ENCODE measurements at places on chromosomes 4 and X.

GRCh38 chr4:152843481-152844090 is 63.8 kb downstream of the ARFIP1 start:
- DNase-seq: no peak

GRCh38 chr4:157787618-157788017 is 385.2 kb downstream of the GASK1B start:
- no peak for DNase-seq

GRCh38 chrX:13892856-13893255 is 76.0 kb upstream of the GPM6B start:
- DNase-seq: no peak

- no peak for DNase-seq
These were observed 189.9 kb upstream of the ANXA3 start for GRCh38 chr4:78361621-78362120.

DNA sequence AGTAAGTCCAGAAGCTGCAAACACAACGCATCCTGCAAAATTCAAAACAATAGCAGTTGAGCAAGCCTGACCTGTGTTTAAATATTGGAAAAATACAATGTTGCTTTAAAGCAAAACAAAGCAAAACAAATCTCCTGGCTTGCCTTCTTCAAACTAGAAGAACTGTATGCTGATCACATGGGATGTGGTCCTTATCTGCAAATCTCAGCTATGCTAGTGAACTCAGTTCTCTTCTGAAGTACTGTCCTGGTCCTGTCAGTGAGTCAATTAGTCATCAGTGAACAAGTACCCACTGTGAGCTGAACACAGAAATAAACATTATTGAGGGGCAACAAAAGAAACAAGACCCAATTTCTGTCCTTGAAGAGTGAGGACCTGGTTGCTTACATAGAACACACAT is 522.5 kb downstream of the SMARCA1 start:
- no peak for DNase-seq

- DNase-seq: no peak
These were observed 14.9 kb upstream of the PDZD4 start for GRCh38 chrX:153845195-153845594.

- DNase-seq: no peak
These were observed 133.8 kb upstream of the UBQLN2 start for GRCh38 chrX:56429581-56429980.

DNA sequence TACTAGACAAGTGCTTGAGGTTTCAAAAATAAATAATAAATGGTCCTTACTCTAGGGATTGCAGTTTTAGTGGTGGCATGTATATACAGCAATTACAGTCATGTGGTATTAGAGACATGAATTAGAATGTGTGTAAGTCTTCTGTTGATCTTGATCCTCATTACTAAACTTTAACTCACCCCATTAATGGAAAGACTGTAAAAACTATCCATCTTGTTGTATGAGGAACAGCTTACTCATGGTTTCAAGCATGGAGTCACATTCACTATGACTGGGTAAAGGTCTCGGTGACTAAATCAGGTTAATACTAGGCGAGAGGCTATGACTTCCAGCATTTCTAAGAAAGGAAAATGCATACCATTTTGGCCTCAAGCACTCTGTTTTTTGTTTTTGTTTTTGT is 107.0 kb upstream of the HPGD start:
- no peak for DNase-seq

- peak; percentile 50 for DNase-seq
These were observed 1.1 kb downstream of the HCFC1 start for GRCh38 chrX:153970357-153971123.

DNA sequence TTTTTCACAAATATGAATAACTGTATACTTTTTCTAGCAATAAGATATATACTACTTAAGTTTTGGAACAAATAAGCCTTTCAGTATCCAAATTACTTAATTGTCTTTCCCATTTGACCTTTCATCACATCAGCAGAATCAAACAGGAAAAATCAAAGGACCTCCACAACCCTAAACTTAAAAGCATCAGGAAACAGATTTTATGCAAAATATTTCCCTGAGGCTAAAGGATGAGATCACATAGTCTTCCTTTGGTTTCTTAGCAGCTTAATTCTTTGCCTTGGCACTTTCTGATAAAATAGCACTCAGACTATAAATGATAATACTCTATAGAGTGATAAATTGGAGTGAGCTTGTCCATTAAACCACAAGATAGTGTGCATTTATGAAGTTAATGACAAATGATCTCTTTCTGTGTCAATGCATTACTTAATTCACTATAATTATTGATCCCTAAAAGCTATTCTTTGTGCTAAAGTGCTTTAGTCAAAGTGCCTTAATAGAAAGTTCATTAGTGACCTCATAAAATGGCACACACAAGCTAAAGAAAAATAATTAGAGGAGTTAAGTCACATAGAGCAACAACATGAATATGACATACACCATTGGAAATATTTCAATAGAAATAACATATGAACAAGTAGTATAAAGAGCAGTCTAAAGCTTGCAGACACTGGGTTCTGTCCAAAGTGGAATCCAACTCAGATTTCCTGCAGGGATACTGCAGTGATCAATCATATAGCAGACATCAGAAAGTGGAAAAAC is 15.7 kb upstream of the NDST3 start:
- DNase-seq: no peak

- no peak for DNase-seq
These were observed 19.5 kb upstream of the SUPT20HL2 start for GRCh38 chrX:24333371-24333770.

DNA sequence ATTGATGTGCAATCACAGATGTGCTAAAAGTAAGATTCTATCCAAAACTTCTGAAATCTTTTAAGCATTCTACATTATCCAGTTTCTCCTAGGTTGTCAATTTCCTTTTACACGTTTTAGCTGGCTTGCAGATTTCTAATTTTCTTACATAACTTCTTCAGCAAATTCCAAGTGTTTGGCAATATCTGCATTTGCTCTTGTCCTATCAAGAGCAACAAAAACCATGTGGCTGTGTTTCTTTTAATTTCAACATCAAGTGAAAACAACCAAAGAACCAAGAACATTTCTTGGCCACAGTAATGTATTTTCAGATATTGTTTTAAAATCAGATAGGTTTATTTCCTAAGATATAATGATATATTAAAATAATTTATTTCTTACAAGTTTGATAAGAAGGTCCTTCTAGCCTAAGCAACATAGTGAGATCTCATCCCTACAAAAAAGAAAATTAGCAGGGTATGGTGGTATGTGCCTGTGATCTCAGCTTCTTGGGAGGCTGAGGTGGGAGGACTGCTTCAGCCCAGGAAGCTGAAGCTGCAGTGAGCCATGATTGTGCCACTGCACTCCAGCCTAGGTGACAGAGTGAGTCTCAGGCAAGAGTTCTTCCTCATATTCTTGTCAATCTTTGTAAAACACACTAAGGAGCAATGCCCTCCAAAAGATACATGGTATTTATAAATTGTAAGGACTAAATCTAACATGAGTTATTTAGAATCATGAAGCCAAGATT is 131.4 kb upstream of the NAP1L5 start:
- no peak for DNase-seq

DNA sequence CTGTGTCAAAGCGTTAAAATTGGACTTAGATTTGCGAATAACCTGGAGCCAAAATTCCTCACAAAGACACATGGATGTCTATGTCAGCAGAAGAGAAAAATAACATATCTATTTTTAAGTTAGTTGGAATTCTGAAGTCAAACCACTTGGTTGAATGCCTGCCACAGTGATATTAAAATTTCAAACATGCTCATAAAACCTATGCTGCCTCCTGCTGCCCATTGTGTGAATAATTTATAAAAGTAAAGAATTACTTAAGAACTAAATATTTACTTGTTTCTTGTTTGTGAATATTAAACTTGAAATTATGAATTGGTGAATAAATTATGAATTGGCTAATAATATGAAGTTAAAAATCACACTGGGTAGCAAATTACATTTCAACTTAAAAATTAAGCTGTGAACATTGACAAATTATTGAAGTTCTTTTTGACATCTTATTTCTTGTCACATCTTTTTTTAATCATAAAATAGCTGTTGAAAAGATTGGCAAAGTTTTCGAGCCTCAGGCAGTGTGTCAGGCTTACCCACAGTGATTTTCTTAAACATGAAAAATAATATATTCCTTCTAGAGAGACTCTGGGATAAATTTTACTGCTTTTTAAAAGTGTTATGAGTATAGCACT is 35.4 kb downstream of the FABP2 start:
- DNase-seq: no peak

DNA sequence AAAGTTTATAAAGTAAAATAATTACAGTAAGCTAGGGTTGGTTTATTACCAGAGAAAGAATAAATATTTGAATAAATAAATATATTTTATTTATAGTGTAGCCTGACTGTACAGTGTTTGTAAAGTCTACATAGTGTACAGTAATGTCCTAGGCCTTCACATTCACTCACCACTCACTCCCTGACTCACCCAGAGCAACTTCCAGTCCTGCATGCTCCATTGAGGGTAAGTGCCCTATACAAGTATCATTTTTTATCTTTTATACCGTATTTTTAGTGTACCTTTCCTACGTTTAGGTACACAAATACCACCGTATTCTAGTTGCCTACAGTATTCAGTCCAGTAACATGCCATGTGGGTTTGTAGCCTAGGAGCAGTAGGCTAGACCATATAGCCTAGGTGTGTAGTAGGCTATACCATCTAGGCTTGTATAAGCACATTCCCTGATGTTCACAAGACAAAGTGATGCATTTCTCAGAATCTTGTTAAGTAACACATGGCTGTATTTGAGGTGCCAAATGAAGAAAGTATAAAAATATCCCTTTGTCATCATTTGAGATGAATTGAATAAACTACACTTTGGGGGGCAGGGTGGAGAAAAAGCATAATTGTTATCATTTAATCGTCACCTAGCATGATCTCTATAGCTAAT is 14.7 kb upstream of the KLHL8 start:
- no peak for DNase-seq

DNA sequence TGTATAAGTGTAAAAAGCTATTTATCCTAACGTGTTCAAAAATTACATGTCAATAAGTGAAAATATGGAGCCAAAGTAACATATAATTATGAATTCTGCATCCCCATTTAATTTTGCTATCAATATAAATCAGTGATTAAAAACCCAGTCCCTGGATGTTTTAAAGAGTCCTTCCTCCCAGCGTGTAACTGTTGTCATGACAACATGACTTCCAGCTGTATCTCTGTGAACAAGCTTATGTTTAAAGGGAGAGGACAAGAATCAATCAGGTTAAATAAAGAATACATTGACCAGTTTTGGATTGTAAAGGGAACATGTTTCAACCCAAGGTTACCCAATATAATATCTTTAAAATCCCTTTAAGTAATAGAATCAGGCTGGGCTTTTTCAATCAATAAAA is 219.7 kb downstream of the NSUN7 start:
- no peak for DNase-seq

DNA sequence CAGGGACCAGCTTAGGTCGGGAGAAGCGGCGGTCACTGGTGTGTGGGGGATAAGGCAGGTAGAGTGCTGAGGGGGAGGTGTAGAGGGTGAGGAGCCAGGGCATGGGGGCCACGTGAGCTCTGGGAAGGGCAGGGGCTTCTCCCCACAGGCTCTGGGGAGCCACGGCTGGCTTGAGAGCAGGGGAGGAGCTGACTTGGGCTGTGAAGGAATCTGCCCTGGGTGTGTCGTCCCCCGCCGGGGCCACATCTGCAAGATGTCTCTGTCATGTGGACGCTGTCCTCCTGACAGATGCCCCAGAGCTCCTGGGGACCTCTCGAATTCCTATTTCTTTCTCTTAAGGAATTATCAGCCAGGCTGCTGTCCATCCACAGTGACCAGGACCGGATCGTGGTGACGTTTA is 15.0 kb downstream of the SH3TC1 start:
- DNase-seq: no peak

GRCh38 chrX:39633293-39633692 is 464.5 kb downstream of the BCOR start:
- no peak for DNase-seq

GRCh38 chr4:181162676-181163075 is 1080.5 kb upstream of the TENM3 start:
- no peak for DNase-seq

DNA sequence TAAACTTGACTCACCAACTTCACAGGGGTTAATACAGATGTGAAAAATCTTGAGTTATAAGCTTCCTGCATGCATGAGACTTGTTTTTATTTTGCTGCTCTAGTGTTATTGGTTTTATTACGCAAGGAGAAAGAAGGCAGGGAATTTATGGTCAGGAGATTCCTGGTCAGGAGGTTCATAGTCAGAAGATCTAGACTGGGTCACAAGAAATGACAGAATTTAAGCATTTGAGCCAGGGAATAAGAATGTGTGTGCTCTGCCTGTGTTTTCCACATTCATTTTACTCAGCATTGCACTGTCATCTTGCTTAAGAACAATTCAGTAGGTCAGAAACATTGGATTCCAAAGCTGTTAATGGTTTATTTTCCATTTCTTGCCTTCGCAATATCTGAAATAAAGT is 2522.1 kb downstream of the ARAP2 start:
- DNase-seq: no peak

GRCh38 chr4:88859191-88859812 is 161.7 kb upstream of the NAP1L5 start:
- DNase-seq: no peak

GRCh38 chrX:30151964-30152363 is 63.4 kb upstream of the MAGEB2 start:
- DNase-seq: no peak

DNA sequence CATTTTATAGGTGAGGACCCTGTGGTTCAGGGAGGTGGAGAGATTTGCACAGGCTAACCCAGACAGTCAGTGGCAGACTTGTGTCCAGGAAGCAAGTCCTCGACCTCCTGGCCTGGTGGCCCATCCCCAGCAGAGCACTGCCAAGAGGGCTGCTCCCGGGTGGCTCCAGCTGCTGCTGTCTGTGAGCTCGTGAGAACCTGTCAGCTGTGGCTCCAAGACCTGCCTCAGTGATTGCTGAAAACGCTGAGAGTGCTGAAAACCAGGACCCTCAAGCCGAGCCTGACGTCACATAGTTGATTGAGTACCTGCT is 74.2 kb downstream of the RTL9 start:
- DNase-seq: peak; percentile 50

- DNase-seq: no peak
These were observed 10.8 kb downstream of the PSAPL1 start for GRCh38 chr4:7423801-7424552.

DNA sequence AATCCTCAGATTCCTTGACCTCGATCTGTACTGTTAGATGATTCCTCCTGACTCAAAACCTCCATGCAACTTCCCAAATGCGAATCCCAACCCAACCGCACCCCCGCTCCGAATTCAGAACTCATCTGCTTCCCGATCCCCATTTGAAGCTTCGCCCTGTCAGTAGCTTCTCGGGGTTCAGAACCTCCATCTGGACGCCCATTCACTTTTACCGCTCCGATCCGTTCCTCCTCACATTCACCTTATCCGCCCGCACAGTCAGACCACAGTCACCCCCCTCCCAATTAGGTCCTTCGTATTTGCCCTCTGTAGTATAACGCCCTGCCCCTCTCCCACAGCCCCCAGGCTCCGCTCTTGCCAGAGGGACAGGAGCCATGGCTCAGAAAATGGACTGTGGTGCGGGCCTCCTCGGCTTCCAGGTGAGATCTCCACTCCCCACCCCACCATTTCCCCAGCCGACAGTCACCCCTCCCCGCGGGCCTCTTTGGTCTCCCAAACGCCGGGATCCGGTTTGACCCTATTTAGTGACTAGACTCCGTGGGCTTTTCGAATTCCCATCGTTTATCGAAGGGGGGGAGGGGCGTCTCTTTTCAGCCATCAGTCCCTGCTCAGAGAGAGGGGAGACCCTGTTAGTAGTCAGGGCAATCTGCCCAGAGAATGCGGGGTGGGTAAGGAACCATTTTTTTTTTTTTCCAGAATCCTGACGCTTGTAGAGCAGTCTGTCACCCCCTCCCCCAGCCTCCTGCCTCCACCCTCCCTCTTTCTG is 691 bp downstream of the MAGED1 start:
- DNase-seq: peak; percentile 22
